ENCODE measurements at places on chromosomes 12 and 14.

- DNase-seq = peak; percentile 54
Observed at GRCh38 chr12:107318806-107319532, 225.6 kb upstream of the CRY1 start.

DNA sequence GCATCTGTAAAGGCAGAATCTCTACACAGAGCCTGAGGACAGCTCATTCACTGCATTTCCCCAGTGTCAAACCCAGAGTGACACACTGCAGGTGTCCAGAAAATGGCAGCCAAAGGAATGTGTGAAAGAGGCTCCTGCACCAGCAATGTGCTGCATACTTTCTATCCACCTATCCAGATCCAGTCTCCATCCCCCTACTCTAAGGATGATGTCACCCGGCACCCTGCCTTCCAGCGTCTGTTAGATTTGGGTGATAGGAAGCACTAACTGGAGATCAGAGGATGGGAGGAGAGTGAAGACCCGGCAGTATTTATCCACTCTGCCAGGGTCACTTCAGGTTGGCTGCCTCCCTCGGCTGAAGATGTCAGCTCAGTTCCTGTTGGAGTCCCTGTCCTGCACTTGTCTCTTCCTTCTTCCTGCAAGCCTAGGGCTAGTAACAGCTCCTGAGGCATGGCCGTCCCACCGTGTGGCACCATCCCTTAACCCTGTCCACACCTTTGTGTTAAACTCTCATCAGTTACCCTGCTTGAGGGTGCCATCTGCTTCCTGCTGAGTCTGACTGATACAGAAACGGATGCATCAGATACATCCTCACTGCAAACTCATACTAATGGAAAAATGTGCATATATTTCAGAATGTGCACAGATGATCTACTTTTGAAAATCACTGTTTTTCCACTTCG lies 13.0 kb upstream of the GPR68 start:
- DNase-seq = no peak

DNA sequence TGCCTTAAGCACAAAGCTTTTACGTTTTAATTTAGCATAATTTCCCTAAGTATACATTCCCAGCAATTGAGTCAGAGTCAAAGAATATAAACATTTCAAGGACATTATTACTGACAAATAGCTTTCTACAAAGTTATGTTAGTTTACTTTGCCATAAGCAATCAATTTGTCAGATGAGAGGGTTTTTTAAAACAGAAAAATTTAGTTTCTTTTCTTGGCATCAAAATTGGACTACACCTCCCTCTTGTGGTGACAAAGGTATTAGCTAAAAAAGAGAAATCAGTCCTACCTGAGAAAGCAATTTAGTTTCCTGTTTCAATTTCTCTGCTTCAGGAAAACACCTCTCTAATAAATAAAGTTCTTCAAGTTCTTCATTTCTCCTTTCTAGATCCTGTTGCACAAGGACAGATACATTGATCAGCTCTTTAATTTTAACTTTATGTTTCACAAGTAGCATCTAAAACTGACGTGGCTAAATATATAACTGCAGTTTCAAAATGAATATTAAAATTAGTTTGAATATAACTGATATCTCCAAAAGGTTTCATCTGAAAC lies 39.9 kb downstream of the DNAI7 start:
- peak; percentile 52 for DNase-seq

- DNase-seq = no peak
Observed at GRCh38 chr12:121740847-121741246, 28.3 kb downstream of the TMEM120B start.

DNA sequence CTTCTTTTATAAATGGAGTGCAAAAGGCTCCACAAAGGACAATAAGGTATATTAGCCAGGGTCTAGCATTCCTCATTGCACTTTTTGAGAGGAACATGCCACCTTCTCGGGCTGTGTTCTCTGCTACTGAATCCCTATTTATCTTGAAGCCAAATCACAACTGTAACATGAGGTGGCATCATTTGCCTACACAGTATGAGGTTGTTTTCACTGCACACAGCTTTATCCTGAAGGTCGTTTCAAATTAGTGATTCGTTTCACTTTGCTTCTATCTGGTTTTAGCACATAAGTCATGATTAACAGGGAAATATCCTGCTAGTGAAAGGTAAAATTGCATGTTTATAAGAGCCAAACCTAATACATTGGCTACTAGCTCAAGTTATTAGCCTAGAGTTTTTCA lies 153.8 kb downstream of the SLC35F4 start:
- DNase-seq = peak; percentile 21

- DNase-seq = no peak
Observed at GRCh38 chr12:6535960-6536847, 1.9 kb downstream of the GAPDH start.

DNA sequence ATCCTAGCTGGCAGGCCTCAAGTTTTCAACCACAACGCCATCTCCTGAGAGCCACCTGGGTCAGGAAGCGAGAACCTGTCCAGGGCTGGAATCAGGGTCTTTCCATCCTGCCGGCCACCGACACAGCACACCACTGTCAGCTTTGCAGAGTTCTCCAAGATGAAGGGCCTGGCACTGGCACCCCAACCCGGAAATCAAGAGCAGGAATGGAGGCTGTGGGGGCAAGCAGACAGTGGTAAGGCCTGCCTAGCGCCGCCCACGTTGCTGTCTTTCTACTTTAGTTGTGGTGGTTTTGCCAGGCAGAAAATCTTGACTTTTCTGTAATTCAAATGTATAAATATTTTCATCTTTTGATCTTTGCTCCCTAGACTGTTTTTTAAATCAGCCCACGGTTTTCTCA lies 90.7 kb downstream of the ITPK1 start:
- DNase-seq = no peak

GRCh38 chr12:81077686-81078441 lies at the start of gene ACSS3:
ACSS3 (plus strand) TSS chr12:81078079; CDS start chr12:81078121, 42 bp downstream.
- DNase-seq = no peak

- DNase-seq = peak; percentile 11
Observed at GRCh38 chr12:107320929-107321631, 227.7 kb upstream of the CRY1 start.

- DNase-seq = no peak
Observed at GRCh38 chr12:44812062-44812461, 64.1 kb downstream of the NELL2 start.

DNA sequence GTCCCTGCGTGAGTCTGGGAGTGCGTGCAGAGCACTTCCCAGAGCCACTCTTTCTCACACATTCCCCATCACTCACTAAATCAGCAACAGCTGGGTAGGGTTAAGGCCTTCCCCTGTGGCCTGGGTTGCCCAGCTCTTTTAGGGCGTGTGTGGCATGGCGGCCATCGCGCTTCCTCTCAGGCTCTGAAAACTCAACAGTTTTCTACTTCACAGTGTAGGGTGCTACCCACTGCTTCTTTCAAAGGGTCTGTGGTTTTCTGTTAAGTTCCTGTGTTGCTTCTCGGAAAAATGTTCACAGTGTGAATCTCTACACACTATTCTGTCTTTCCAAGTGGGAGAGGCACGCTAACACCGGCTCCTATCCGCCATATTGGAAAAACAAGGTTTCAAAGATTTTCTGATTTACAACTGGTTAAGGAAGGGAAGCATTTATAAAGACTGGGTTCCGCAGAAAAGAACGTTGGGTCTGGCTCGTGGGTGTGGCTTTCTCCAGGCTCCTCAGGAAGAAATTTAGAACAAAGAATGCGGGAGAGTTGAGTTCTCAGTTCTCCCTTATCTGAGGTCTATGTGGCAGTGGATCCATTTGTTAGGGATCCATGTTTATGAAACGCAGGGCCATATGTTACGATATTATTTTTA lies 34.9 kb upstream of the AEBP2 start:
- DNase-seq = no peak

GRCh38 chr12:120076651-120077050 lies 39.9 kb downstream of the RAB35 start:
- no peak for DNase-seq

All from dermis blood vessel endothelial cell (primary cell).